ENCODE measurements at places on chromosomes 16 and 17.

GRCh38 chr17:28385406-28385805, 13.9 kb downstream of the SARM1 start:
- DNase-seq = no peak

DNA sequence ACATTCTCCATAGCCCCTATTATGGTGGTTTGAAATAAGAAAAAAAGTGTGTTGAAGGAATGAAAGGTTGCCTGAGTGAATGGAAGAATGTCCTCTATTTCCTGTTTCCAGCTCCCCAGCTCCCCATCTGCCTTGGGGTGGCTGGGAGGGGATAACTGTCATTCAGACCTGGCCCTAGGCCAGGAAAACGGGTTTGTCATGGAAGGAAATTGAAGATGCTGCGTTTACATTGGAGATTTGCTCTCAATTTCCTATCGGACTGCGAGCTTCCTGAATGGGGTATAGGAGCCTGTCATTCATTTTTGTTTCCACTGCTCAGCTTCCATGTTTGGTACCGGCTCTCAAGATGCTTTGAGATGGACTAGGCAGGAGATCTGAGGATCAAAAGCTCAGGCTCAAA, 2.2 kb upstream of the FZD2 start:
- DNase-seq = no peak

DNA sequence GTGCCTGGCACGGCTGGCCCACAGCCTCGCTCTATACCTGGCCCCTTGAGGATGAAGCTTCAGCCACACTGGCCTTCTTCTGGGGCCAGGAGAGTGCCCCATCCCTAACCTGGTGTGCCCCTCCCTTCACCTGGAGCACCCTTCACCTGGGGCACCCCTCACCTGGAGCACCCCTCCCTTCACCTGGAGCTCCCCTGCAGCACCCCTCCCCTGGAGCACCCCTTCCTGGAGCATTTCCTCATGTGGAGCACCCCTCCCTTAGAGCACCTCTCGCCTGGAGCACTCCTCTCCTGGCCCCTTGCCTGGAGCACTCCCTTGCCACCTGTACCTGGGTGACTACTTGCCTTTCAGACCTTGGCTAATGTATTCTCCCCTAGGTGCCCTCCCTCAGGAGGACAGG, 2.4 kb upstream of the FBXL16 start:
- DNase-seq = no peak

DNA sequence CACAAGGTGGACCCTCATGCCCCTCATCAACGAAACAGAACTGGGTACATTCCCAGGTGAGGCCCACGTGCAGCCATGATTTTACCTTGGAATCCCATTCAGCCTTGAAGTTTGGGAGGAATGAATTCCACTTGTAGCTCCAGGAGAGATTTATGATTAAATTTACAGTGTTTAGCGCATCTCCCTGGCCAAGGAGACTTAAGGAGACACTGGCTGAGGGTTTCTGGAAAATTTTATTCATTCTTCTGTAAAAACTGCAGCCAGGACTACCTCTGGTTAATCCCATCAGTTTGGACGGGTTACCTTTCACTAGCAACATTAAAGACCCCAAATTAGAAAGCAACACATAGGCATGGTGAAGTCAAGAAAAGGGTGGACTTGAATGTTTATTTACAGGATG, 87.2 kb upstream of the SMURF2 start:
- no peak for DNase-seq

DNA sequence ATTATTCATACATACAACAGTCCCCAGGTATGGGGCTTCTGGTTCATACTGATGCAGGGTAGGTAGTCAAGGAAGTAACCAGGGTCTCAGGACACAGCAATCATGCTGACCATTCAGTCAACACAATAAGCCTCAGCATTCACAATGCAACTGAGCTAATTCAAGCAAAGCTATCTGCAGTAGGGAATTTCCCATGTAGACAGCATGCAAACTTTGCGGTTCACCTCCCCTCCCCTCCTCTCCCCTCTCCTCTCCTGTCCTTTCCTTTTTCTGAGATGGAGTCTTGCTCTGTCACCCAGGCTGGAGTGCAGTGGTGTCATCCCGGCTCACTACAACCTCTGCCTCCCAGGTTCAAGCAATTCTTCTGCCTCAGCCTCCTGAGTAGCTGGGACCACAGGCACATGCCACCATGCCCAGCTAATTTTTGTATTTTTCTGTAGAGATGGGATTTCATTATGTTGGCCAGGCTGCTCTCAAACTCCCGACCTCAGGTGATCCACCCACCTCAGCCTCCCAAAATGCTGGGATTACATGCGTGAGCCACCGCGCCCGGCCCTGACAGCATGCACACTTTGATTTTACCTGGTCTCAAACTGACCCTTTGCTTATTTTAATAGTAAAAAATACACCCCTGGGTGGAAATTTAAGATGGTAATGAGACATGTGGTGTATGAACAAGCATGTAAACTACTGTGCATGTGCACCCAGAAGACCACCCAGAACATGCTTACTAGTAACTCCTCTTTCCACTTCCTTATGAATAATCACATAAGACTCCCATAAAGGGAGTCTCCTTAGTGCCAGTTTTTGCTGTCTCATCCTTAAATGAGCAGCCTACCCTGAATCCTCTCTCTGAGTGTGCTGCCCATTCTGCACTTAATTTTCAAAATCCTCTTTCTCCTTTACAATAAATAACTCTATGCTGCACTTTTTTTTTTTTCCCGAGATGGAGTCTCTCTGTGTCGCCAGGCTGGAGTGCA, 9.3 kb upstream of the RNF135 start:
- DNase-seq = no peak

- no peak for DNase-seq
These were observed 811 bp upstream of the MAP2K3 start for GRCh38 chr17:21283482-21284318.

- DNase-seq = no peak
These were observed 175.4 kb downstream of the SEC14L1 start for GRCh38 chr17:77316191-77316641.

GRCh38 chr16:72501739-72502593, 330.0 kb upstream of the PMFBP1 start:
- peak; percentile 59 for DNase-seq

DNA sequence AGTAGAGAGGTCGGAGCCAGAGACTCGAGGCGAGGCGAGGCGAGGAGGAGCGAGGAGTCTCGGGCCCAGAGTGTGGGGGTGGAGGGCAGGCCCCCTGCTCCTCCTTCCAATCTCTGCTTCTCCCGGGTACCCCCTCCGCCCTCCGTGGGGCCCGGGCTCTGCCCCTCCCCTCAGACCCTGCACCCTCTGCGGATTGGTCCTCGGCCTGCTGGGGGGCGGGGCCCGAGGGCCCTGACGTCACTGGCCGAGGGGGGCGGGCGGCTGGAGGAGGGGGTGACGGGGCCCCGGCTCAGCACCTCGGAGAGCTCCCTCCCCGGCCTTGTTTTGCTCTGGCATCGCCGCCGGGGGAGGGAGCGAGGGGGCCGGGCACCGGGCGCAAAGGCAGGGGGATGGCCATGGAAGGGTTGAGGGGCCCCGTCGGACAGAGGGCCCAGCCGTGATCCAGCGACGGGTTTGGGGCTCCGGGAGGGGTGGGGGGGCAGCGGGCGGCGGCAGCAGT, at the start of gene RUNDC3A:
Gene RUNDC3A (plus strand): TSS at position 282 of the 499 bp plus-strand sequence. CDS start 232 bp downstream, outside the sequence.
- peak; percentile 93 for DNase-seq

DNA sequence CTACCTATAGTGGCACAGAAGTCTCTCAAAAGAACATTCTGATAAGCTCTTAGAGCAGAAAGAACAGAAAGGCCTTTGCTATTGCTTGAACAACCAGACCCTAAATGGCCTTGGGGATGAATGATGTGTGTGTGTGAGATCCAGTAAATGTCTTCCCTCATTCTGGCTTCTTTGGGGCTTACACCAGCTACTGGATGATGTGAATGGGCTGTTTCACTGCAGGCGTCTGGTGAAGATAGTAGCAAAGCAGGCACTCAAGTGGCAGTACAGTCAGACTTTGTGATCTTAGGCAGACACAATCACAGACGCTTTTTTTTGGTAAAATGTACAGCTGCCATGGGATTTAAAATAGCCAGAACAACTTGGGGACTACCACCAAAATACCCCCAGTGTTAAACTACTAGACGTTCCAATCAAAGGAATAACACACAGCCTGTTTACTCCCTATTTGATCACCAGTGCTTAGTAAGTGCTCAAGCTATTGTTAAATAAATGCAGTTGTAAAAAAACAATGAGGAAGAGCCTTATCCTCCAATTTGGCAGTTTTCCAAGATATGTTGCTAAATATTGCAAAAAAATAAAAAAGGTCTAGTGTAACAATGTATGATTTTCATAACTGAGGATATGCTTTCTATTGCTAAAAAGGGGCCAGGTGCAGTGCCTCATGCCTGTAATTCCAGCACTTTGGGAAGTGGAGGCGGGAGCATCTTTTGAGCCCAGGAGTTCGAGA, 17.9 kb downstream of the NDUFAB1 start:
- peak; percentile 47 for DNase-seq

DNA sequence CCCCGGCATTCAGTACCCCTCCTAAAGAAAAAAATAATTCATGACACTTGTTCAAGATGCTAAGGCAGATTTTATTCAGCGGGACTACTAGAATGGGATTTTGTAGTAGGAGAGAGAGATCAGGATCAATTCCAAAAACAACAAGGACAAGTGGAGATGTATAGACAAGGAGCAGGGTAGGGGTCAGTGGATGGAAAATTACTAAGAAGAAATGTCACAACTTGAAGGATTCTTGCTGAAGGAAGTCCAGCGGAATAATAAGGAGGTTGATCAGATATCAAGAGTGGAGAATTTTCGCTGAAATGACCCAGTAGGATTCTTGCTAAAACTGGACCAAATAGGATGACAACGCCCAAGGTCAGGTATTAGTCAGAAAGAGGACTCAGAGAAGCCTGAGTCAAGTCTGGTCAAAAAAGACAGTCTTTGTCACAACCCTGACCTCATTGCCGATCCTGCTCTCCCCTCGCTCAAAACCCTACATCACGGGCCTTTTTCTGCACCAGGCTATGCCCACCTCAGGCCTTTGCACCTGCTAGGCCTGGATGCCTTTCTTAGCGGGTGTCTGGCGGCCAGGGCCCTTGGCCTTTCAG, 36.9 kb downstream of the MMD start:
- DNase-seq = no peak

DNA sequence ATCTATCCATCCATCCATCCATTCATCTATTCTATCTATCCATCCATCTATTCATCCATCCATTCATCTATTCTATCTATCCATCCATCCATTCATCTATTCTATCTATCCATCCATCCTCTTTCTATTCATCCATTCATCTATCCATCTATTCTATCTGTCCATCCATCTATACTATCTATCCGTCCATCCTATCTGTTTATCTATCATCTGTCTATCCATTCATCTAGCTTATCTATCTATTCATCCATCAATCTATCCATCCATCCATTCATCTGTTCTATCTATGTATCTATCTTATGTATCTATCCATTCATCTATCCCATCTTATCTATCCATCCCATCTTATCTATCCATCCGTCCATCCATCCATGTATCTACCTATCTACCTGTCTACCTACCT, 8.8 kb downstream of the RNF213 start:
- no peak for DNase-seq

- DNase-seq = no peak
These were observed 4.7 kb downstream of the IL17C start for GRCh38 chr16:88642881-88643643.

- no peak for DNase-seq
These were observed 18.4 kb downstream of the FOXJ1 start for GRCh38 chr17:76122431-76123190.

GRCh38 chr17:81551458-81552243, 502 bp downstream of the FAAP100 start:
- DNase-seq = no peak

GRCh38 chr17:48727415-48728175, 955 bp downstream of the HOXB13 start:
- no peak for DNase-seq

DNA sequence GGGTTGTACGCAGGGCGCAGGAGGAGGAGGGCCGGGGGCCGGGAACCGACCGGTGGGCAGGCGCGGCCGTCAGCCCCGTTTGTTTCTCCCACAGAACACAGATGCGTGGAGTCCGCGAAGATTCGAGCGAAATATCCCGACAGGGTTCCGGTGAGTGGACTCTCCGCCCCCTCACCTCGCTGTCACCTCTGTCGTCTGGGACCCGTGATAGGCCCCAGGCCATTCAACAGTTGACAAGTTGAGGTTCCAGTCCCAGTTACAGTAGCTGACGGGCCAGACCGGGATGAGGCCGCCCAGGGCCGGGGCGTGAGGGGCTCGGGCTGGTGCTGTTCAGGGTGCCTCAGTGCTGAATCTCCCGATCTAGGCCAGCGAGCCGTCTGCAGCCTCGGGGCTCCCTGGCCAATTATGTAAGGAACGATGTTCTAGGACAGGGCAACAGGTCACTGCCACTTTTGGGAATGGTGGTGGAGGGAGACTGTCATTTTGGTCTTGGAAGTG, 628 bp downstream of the GABARAPL2 start:
- DNase-seq = no peak

DNA sequence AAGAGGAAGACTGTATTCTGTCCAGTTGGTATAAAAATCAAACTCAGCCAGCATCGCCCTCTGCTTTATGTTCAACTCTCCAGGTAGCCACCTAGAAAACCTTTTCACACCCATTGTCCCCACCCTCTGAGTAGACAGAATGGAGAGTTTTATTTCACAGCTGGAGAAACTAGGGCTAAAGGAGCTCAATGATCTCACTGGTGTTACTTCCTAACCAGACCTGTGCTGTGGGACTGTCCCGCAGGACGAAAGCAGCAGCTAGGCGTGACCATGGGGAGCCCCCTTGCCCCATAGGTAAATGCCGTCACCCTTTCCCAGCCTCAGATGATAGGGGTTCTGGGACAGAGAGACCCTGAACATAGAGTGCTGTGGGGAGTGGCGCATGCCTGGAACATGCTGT, 67.7 kb downstream of the CYLD start:
- no peak for DNase-seq

GRCh38 chr17:82188001-82188961, 24.4 kb downstream of the CCDC57 start:
- no peak for DNase-seq

- DNase-seq = no peak
These were observed 127.2 kb downstream of the AXIN2 start for GRCh38 chr17:65434251-65434650.

GRCh38 chr16:72588551-72588950, 416.6 kb upstream of the PMFBP1 start:
- no peak for DNase-seq

- DNase-seq = peak; percentile 3
These were observed 9.4 kb upstream of the TOM1L1 start for GRCh38 chr17:54891176-54891821.
